ENCODE measurements at places on chromosomes 3 and 15. TPM values are rescaled to one million over a fixed set of nuclear protein-coding genes. Genes with fewer than 3 reads are reported as not detected.
A peak's percentile ranks its signal among the peaks of the same experiment; 100 is the strongest.

GRCh38 chr3:115595611-115596275, 27.6 kb upstream of the GAP43 start:
- no peak overlapping the region for H3K27ac ChIP-seq

- DNase-seq = no peak
- no peaks in the 10 kb centered on the region for H3K4me1 ChIP-seq
- H3K36me3 ChIP-seq = no peaks in the 10 kb centered on the region
Measured at GRCh38 chr3:132161608-132162007, 126.8 kb upstream of the CPNE4 start.

DNA sequence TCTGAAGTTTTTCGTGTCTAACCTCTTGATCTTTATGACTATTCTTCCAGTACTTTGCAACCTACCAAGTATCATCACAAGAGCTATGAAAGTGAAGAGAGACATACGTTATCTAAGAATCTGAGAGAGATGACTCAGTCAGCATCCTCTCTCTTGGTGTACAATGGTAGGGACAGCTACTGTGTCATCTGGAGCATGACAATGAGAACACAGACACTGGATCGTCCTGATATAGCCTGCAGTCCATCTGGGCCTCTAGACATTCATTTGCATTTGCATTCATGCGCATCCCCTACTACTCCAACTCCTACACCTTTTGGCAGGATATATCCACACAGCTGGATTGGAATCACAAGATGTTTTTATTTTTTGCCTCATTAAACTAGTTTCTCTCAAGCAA, 115.2 kb downstream of the PEX5L start:
- H3K4me1 ChIP-seq = no peaks in the 10 kb centered on the region
- no peak overlapping the region for H3K27ac ChIP-seq
- H3K36me3 ChIP-seq = no peaks in the 10 kb centered on the region
- no peak for DNase-seq

- no peak overlapping the region for H3K4me3 ChIP-seq
- no peak overlapping the region for H3K27ac ChIP-seq
- H3K4me1 ChIP-seq = no peaks in the 10 kb centered on the region
- no peaks in the 10 kb centered on the region for H3K36me3 ChIP-seq
- peaks cover 64% of the 10 kb centered on the region for H3K27me3 ChIP-seq
Measured at GRCh38 chr15:79425591-79426295, 6.4 kb upstream of the MINAR1 start.

GRCh38 chr3:89239774-89240173, 132.4 kb downstream of the EPHA3 start:
- peaks cover 9% of the 10 kb centered on the region for H3K4me1 ChIP-seq
- no peaks in the 10 kb centered on the region for H3K27me3 ChIP-seq
- H3K36me3 ChIP-seq = no peaks in the 10 kb centered on the region
- no peak overlapping the region for H3K27ac ChIP-seq
- DNase-seq = no peak

GRCh38 chr3:71129611-71130431, 453.7 kb downstream of the FOXP1 start:
- no peak for DNase-seq
- H3K36me3 ChIP-seq = no peaks in the 10 kb centered on the region
- H3K4me3 ChIP-seq = peak overlapping the region; percentile 60
- H3K27ac ChIP-seq = peak overlapping the region; percentile 80
- H3K4me1 ChIP-seq = peaks cover 69% of the 10 kb centered on the region
- H3K27me3 ChIP-seq = no peaks in the 10 kb centered on the region

GRCh38 chr3:159824333-159824732, 164.3 kb upstream of the IL12A start:
- H3K4me3 ChIP-seq = no peak overlapping the region
- H3K36me3 ChIP-seq = no peaks in the 10 kb centered on the region
- no peaks in the 10 kb centered on the region for H3K27me3 ChIP-seq
- no peak for DNase-seq
- peaks cover 84% of the 10 kb centered on the region for H3K4me1 ChIP-seq

DNA sequence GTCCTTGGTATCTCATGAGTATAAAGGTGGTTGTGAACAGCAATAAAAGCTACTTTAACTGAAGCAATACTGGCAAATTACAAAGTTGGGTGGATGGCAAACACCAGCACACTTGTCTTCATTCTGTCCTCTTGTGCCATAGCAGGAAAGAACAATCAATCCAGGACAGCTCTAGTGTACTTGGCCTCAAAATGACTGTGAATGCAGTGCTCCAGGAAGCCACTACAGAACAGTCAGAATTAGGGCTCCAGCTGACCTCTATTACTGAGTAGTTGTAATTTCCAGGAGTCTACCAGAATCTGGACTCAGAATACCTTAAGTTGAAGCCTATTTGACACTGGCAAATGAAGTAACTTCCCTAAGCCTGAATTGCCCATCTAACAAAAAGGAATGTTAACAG, 339.0 kb upstream of the WNT5A start:
- peak; percentile 37 for DNase-seq
- no peaks in the 10 kb centered on the region for H3K27me3 ChIP-seq
- H3K4me1 ChIP-seq = no peaks in the 10 kb centered on the region
- H3K4me3 ChIP-seq = no peak overlapping the region
- H3K36me3 ChIP-seq = no peaks in the 10 kb centered on the region

GRCh38 chr3:159364511-159364910, 562.7 kb downstream of the MFSD1 start:
- H3K27me3 ChIP-seq = no peaks in the 10 kb centered on the region
- no peaks in the 10 kb centered on the region for H3K36me3 ChIP-seq
- H3K4me1 ChIP-seq = no peaks in the 10 kb centered on the region

DNA sequence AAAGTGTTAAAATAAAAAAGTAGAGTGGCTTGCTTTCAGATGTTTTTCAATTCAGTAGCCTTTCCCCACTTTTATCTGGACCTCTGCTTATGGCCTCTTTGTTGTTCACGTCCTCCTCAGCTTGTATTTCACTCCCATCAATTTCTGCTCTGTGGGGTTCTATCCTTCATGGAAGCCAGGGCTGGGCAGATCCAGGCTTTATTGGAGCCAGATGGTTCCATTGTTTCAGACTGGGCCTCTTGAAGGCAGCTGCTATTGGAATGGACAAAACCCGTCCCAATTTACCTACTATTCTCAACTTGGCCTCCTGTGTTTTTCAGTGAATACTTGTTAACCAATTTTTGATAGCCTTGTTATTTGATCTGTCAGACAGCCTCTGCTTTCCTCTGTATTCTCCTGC, 10.9 kb upstream of the AADACL2 start:
- no peak for DNase-seq
- no peak overlapping the region for H3K27ac ChIP-seq
- no peaks in the 10 kb centered on the region for H3K36me3 ChIP-seq
- no peak overlapping the region for H3K4me3 ChIP-seq
- H3K4me1 ChIP-seq = no peaks in the 10 kb centered on the region

SLC22A14 gene
- not detected for total RNA-seq

HTR3E gene
- not detected for total RNA-seq
